ENCODE measurements at places on chromosomes 11 and 22. TPM values are rescaled to one million over a fixed set of nuclear protein-coding genes. Genes with fewer than 3 reads are reported as not detected.

GRCh38 chr11:22510010-22510409 lies 115.6 kb downstream of the FANCF start:
- no peak for DNase-seq

DNA sequence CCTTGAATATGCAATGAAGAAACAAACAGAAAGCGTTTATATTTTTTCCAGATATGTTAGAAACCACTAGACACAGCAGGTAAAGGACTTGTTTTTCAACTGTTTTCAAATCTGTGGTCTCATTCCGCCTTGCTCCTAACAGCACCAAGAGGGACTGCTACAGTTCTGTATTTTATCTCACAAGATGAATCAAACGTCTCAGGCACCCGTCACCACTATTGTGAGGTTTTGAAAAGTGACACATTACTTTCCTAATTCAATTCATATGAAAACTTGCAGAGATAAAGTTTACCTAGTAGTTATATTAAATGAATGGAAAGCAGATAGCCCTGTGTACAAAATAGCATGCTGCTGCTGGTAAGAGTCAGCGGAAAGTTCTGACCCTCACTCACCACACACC lies 386.3 kb downstream of the ETS1 start:
- DNase-seq: no peak

- DNase-seq: no peak
These were observed 20.8 kb upstream of the PEX26 start for GRCh38 chr22:18056807-18057474.

OR5D16 gene
- not detected for total RNA-seq

DNA sequence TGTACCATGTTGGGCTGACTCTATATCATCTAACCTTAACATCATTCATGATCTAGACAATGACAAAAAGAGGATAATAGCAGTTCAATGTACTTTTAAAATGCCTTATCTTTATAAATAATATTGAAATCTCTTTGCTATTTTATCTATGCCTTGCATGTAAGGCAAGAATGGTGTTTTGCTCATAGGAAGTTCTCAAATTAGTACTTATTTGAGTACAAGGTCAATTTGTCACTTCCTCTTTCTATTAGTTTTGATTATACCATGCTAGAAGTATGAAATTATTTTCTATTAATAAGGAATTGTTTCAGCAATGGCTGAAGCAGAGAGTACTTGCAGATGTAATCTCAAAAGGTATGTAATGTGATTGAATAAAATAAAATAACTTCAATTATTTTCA lies 1285.4 kb upstream of the TENM4 start:
- DNase-seq: no peak

CNTF gene
- 0.82 TPM for total RNA-seq

TEX54 gene
- not detected for total RNA-seq

KRTAP5-10 gene
- total RNA-seq: not detected

Measured in WTC11 (cell line).